ENCODE measurements at places on chromosomes 5 and 9. TPM values are rescaled to one million over a fixed set of nuclear protein-coding genes. Genes with fewer than 3 reads are reported as not detected.

Gene CDH9
- 0.37 TPM for polyA plus RNA-seq

Gene PAEP
- not detected for polyA plus RNA-seq

Gene BASP1
- polyA plus RNA-seq = 358 TPM

Gene PRRX2
- polyA plus RNA-seq = 0.51 TPM

Gene AGXT2
- not detected for polyA plus RNA-seq

Gene WDR38
- polyA plus RNA-seq = not detected
